ENCODE measurements at places on chromosomes 11 and 22.

GRCh38 chr11:1767399-1768140 is 3.8 kb upstream of the CTSD start:
- DNase-seq: no peak

- DNase-seq: peak; percentile 92
These were observed 3.6 kb upstream of the MB start for GRCh38 chr22:35620624-35621251.

DNA sequence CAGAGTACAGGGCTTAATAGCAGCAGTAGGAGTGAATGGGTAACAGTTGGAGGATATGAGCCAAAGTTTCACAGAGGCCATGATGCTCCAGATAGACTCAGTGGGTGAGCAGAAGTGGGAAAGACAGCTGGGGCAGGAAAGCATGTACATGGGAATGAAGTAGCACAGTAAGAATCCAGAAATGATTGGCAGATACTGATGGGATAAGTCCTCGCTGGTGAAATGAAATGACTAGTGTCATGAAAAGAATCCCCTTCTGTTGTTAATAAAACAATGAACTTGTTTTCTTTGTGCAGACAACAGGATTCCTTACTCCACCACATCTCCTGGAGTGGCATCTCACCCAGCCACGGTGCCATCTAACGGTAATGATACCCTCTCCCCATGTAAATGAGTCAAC is 17.4 kb upstream of the PANX1 start:
- DNase-seq: no peak

DNA sequence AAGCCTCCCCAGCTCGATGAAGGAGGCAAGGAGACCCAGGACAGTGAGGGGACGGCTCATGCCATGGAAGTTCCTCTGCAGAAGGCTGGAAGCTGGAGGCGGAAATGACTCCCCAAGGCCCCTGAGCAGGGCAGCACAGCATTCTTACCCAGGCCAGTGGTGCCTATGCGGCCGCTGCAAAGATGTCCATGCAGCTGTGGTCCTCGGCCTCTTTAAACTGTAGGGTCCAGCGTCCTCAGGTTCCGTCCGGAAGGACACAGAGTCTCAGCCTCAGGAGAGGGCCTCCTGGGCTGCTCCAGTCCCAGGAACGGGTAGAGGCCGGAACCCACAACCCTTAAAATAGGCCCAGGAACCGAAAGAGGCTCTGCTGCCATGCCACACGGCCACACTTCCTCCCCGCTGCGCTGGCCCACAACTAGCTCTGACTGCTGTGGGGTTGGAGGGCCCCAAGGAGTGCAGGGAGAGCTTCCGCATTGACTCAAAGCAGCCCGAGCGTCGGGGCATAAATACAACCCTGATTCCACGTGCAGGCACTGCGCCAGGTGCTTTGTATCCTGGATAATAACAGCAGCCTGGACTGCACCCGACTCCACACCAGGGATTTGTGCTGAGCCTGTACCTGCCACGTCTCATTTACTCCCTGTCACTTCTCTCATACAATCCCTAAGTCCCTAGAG is 5.5 kb downstream of the KIAA0930 start:
- peak; percentile 72 for DNase-seq

GRCh38 chr11:110984147-110984546 is 261.4 kb upstream of the POU2AF2 start:
- no peak for DNase-seq

DNA sequence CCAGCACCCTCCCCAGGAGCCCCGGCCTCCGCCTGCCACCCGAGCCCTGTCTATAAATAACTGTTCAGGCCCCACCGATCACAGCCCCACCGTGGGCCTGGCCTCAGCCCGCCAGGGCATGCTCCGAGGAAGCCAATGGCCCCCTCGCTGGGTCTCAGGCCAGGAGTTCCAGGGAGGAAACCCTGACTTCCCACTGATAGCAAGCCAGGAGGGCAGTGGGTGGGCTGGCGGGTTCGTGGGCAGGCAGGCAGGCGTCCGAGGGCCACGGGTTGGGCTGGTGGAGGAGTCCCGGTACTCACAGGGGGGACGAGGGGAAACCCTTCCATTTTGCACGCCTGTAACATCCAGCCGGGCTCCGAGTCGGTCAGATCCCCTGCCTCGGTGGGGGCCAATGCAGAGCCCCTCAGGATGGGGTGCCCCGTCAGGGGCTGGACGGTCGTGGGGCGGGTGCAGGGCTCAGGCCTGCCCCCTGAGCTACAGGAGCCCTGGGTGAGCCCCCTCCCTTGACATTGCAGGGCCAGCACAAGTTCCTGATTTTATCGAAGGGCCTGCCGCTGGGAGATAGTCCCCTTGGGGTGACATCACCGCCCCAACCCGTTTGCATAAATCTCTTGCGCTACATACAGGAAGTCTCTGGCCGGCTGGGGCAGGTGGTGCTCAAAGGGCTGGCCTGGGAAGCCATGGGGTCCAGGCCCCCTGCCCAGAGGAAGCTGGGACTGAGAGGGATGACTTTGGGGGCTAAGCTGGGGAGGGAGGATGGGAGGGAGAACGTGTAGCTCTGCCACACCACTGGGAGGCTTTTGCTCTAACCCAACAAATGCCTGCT is at the start of gene SPI1:
Gene SPI1, minus strand, starts transcription at position 538 of the 826 bp plus-strand sequence. Its CDS starts 194 bp downstream, at position 344.
- DNase-seq: peak; percentile 65

DNA sequence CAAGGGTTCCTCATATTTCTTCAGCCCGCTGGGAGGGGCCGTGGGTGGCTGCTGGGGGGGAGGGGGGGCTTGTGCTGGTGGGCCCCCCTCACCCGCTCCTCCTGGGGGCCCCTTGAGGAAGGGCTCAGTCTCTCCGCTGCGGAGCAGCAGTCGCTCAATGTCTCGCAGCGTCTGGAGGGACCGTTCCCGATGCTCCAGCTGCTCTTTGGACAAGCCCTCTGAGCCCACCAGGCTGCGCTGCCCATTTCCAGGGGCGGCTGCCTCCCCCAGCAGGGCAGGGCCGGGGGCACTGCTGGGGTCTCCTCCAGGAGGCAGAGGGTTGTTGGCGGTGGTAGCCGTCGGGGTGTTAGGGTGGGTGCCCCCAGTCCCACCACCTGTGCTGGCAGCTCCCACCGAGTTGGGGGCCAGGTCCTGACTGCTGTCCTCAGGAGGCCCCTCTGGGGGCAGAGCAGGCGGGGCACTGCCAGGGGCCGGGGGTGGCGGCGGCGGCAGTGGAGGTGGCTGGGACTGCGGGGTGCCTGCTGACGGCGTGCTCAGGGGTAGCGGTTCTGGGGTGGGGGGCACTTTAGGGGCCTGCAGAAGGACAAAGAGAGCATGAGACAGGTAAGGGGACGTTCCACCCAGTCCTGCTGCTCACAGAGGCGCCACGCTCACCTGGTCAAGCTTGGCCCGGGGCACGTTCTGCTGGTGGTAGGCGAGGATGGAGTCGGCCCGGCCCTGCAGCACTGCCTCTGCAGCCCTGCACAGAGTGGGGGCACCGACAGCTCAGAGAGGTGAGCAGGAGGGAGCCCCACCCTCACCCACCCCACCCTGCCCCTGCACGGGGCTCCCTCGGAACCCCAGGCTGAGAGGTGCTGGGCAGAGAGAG is 18.9 kb downstream of the CXCR5 start:
- DNase-seq: no peak

DNA sequence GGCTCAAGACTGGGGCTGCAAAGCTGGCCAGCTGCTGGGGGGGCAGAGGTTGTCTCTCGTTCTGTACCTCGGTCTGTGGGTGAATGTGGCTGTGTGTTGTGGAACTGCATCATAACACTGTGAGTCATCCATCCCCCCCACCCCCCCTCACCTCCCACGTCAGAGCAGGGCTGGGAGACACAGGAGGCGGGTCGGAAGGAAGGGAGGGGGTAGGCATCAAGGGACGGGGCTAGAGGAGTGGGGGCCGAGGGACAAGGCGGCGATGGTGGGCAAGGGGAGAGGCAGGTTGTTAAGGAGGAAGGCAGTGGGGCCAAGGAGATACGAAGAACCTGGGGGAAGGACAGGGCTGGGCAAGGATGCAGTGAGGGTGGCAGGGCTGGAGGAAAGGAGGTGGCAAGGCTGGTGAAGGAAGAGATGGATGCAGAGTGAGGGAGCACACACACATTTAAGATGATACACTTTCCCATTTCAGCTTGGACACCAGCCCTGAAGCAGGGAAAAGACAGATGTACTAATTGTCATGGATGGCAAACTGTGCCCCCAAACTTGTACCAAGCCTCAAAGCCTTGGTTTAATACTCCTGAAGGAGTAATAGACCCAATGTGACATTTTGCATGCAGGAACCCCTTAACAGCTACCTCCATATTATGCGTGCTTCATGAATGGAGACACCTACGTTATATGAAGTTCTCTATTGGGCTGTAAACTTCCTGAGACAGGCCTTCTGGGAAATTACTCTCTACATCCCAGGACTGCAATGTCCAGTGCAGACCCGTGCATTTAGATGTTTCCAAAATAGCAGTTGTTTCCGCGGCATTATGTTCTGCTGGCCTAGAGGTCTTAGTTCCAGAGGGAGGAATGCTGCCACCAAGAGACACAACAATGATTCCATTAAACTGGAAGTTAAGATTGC is at the start of gene YPEL4:
Gene YPEL4, minus strand, starts transcription at position 87 of the 913 bp plus-strand sequence. CDS start 2,805 bp downstream, outside the sequence.
- peak; percentile 86 for DNase-seq

GRCh38 chr22:49325531-49326395 is 501.9 kb downstream of the BRD1 start:
- DNase-seq: no peak
